NCI-H146 (cell line): ENCODE measurements at places on chromosomes 2 and 18.
A peak's percentile ranks its signal among the peaks of the same experiment; 100 is the strongest.

DNA sequence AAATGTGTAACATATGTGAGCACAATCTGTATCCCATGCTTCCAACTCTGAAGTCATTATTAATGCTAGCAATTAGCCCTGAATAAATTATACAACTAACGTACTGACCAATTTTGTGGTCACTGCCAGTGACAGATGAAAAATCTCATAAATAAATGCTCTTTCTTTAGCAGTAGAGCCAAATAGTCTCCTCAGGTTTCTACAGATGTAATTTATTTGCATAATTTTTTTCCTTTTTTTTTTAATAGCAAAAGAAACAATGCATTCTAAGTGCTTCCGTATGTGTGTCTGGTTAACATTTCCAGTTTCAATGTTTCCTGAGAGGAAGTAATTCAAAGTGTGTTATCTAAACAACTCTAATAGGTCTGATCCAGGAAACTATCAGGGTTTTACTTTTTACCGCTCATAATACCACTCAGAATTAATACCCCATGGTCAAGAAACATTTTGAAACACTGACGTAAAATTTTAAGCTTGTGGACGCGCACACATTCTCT, 108.4 kb downstream of the MEP1B start:
- no peak for DNase-seq

DNA sequence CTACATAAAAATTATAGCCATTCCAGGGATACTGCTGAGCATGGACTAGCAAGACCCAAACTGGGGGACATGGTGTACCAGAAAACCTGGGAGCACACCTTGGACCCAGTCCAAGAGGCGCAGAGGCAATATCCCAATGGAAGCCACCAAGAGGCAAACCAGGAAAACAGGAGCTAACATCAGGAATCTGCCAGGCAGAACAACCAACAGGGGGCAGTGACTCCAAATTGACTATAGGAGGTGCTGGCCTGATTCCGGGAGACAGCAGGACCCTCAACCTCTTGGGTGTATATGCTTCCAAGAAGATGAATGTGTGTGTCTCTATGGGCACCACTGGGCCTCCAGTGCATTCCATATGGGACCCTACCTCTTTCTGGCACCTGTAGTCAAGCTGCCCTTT, 172.7 kb upstream of the ARL4C start:
- peak; percentile 44 for DNase-seq

DNA sequence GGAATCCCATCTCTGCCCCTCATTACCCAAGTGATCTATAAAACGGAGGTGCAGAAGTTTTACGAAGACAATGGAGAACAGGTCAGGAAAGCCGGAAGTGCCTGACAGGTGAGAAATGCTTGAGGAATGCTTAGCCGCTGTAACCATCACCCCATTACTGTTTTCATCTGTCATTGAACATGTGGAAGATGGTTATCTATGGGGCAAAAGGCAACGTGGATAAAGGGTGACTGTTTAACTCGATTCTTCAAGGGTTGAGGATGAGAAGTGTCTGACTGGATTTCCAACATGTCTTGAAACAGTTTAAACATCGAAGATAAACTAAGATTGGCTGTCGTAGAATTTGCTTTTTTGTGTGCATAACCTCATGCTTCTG, 17.3 kb downstream of the HK2 start:
- no peak for DNase-seq

GRCh38 chr2:107308835-107309234, 422.9 kb upstream of the ST6GAL2 start:
- no peak for DNase-seq
